ENCODE measurements at places on chromosomes 3 and 15. TPM values are rescaled to one million over a fixed set of nuclear protein-coding genes. Genes with fewer than 3 reads are reported as not detected.

CADPS gene
- polyA plus RNA-seq, result 0.09 TPM

RBMS3 gene
- 1.1 TPM for polyA plus RNA-seq

KIF7 gene
- 1.00 TPM for polyA plus RNA-seq

DUOXA2 gene
- 8.4 TPM for polyA plus RNA-seq

GOLGA8M gene
- 0.18 TPM for polyA plus RNA-seq

PLA2G4D gene
- polyA plus RNA-seq, result 1.0 TPM

PCLAF gene
- 50.6 TPM for polyA plus RNA-seq

SLC28A1 gene
- 0.08 TPM for polyA plus RNA-seq

Data from esophagus (tissue), 2 donors.